ENCODE measurements at places on chromosomes 13 and 19. TPM values are rescaled to one million over a fixed set of nuclear protein-coding genes. Genes with fewer than 3 reads are reported as not detected.

The RXFP2 gene
- total RNA-seq: not detected

The RB1 gene
- total RNA-seq: 12.7 TPM

The SLC1A6 gene
- total RNA-seq: not detected

The CRX gene
- total RNA-seq: not detected

The FUT2 gene
- not detected for total RNA-seq

The KLF5 gene
- 46.0 TPM for total RNA-seq

The FGF22 gene
- total RNA-seq: 0.63 TPM

The CEACAM20 gene
- total RNA-seq: 0.05 TPM
